ENCODE measurements at places on chromosomes 2 and 18.

- ATAC-seq: no peak
These were observed 4.7 kb downstream of the SLC4A3 start for GRCh38 chr2:219631904-219632759.

DNA sequence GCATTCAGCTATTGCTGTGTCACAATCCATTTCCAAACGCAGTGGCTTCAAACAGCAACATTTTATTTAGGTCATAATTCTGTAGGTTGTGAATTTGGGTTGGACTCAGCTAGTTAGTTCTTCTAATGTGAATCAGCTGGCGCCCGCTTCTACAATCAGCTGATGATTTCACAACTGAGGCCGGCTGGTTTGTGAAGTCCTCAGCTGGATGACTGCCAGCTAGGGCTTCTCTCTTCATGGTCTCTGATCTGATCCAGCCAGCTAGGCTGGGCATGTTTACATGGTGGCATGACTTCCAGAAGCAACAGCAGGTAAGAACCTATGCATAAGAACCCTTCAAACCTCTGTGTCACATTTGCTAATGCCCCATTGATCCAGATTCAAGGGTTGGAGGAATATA lies 172.0 kb downstream of the SLC4A10 start:
- ATAC-seq: no peak

DNA sequence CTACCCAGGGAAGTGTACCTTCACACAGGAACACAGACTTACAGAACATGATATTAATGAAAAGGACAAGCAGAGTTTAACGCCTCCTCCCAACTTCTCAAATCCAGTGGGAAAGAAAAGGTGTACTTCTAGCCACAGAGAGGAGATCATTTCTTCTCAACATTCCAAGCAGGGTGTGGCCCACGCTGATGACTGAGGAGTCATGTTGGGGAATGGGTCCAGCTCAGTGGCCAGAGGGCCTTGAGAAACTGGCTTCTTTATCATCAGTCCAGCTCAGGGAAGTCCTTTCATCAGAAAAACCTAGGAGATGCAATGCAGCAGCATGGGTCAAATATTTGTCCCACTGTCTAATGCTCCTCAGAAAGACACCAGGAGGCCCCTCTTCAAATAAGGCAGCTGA lies 63.0 kb downstream of the RBM43 start:
- ATAC-seq: no peak

- ATAC-seq: peak; percentile 95
These were observed 286.9 kb downstream of the TMX3 start for GRCh38 chr18:68427951-68428401.

GRCh38 chr2:9106338-9107167 lies 100.1 kb upstream of the ASAP2 start:
- ATAC-seq: peak; percentile 2

GRCh38 chr2:233799716-233800115 lies 21.6 kb downstream of the MROH2A start:
- ATAC-seq: no peak

- ATAC-seq: no peak
These were observed 76.4 kb downstream of the KANSL1L start for GRCh38 chr2:210094787-210095186.

DNA sequence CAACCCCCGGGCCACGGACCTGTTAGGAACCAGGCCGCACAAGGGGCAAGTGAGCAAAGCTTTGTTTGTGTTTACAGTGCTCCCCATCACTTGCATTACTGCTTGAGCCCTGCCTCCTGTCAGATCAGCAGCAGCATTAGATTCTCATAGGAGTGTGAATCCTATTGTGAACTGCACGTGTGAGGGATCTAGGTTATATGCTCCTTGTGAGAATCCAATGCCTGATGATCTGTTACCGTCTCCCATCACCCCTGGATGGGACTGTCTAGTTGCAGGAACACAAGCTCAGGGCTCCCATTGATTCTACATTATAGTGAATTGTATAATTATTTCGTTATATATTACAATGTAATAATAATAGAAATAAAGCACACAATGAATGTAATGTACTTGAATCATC lies 125.6 kb downstream of the FMNL2 start:
- no peak for ATAC-seq

DNA sequence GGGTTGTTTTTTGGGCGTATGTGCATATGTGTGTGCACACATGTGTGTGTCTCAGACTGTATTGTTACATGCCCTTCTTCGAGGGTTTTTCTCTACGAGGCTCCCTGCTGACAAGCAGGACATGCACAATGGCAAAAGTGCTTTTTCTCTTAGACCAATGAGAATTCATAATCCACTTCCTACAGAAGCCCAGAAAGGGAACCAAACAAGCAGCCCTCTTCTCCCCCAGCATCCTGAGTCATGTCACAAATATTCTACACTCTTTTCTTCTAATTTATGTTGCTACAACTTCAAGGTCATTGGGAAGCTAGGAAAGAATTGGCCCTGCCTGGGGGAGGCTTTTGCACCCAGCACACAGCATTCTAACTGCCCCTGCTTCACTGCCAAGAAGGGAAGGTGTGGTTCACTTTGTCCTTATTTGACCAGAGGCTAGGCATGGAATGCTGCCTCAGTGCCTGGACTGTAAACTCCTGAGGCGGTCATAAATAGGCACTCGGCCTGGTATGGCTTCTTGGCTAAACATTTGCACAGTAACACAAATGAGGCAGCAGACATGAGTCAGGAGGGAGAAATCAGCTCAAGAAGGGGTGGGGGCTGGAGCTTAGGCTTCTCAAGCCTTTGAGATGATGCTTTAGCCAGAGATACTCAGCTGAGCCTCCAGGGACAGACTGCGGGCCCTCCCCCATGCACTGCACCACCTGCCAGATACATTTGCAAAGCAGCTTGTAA lies 92.7 kb upstream of the KLF7 start:
- ATAC-seq: peak; percentile 73

GRCh38 chr18:32884543-32884942 lies 111.7 kb upstream of the KLHL14 start:
- no peak for ATAC-seq

- no peak for ATAC-seq
These were observed 158.0 kb downstream of the SMAD7 start for GRCh38 chr18:48792611-48793380.

DNA sequence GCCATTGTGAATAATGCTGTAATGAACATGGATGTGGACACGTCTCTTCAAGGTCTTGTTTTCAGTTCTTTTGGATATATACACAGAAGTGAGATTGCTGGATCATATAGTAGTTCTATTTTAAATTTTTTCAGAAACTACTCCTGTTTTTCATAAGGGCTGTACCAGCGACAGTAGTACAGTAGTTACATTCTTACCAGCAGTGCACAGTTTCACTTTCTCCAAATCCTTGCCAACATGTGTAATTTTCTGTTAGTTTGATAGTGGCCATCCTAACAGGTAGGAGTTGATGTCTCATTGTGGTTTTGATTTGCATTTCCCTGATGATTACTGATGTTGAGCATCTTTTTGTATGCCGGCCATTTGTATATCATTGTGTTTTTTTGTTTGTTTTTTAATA lies 81.7 kb downstream of the EPC2 start:
- no peak for ATAC-seq

DNA sequence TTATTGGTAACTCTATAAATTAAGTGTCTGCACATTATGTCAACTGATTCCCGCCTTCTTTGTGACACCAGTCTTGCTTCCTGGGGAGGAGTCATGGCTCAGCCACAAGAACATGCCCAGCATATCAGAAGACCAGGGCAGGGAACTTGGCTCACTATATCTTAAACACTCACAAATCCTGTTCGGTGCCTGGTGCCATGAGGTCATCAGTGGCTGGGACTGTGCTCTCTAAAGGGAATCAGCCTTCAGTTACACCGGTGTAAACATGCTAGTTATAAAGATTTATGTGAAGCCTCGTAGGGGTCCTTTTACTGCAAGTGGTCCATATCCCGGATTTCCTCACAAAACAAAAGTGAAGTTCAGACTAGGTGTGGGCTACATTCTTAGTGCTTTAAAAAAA lies 73.1 kb upstream of the ZNF521 start:
- ATAC-seq: no peak

GRCh38 chr2:24704692-24705091 lies 88.5 kb downstream of the PTRHD1 start:
- ATAC-seq: no peak

- ATAC-seq: no peak
These were observed 72.1 kb upstream of the PARD3B start for GRCh38 chr2:204473224-204473623.

DNA sequence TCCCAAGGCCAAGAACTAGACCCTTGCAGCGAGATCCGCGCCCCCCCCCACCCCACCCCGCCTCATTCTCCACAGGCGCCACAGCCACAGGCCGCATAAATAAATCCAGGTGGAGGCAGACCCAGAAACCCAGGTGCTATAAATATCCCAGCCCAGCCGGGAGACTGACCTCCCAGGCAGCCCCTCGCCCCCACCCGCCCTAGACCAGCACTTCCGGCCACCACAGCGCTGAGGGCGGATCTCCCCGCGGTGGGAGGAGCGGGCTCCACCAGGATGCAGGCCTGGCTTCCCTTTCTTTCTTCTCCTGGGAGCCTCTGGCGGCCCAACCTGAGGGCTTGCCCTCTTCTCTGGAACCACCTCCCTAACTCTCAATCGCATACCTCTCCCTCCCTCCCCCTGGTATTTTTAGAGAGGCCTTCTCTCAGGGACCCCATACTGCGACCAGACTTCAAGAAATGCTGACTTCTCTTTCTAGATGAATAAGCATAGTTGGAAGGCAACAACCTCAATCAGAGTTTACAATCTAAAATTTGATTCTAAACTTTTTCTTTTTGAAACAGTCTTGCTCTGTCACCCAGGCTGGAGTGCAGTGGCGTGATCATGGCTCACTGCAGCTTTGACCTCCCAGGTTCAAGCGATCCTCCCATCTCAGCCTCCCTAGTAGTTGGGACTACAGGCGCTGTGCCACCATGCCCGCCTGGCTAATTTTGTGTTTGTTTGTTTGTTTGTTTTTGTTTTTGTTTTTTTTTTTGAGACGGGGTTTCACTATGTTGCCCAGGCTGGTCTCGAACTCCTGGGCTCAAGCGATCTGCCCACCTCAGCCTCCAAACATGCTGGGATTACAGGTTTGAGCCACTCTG lies 55.0 kb downstream of the PKDCC start:
- ATAC-seq: no peak

- peak; percentile 8 for ATAC-seq
These were observed 821 bp upstream of the EML6 start for GRCh38 chr2:54722641-54723040.

DNA sequence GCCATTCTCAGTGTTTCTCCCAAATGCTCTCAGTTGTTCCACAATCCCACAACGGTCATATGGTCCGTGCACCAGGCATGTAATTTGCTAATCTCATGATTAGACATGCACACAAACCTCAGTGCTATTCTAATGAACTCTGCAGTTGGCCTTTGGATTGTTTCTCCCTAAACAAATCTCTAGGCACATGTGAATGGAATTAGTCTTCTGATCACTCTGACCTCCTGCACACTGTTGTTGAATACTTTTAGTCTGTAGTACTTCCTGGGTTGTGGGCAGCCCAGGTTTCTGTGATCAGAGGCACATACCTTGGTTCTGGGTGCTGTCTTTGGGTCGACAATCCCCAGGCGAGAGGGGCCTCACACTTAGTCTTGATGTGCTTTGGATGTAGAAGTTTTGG lies 498.7 kb upstream of the SPRED2 start:
- ATAC-seq: no peak

- ATAC-seq: no peak
These were observed at the start of gene EVX2 for GRCh38 chr2:176083796-176084261. EVX2 (minus strand) TSS chr2:176083962; CDS start chr2:176083776, 186 bp downstream.

DNA sequence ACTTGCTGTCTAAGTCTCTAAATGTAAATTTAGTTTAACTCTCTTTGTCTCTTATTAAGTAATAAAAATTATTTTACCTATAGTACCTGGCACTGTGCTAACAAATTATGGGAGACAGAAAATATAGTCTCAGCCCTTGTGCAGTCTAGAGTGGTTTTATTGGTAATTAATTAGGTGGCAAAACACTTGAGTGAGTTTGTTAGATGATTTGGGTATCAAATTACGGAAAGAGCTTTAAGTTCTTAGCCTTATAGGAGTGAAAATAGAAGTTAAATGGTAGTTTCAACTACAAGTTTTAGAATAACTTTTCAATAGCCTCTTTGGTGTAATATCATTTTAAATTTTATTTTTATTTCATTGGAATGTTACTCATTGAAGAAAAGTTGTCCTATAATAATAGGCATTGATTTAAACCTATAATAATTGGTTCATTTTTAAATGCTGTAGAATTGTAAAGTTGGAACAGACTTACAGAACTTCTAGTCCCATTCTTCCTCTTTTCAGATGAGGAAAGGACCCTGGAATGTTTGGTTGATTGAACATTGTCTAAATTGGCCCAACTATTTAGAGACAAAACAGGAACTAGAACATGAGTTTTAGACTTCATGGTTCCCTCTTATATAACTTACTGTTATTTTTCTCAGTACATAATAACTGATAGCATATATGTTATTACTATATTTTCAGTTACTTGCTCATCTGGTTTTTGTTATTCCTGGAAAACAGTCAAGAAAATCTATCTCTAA lies 10.2 kb upstream of the HTR2B start:
- no peak for ATAC-seq

GRCh38 chr2:36403675-36404230 lies 48.2 kb downstream of the CRIM1 start:
- no peak for ATAC-seq

DNA sequence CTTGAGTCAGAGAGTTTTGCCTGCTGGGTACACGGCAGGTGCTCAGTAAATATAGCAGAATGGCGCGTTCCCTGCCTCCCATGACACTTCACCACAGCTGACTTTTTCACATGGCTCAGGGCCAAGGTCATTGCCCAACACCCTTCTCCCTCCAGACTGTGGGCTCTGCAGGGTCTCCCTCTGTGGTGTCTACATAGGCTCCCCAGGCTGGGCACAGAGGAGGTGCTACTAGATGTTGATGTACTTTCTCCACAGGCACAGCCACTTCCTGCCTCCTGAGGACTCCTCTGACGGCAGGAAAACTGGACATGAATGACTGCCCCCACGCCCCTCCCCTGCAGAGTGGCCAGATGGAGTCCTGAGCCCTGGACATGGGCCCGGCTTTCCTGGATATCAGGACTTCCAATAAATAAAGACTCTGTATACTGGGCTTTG lies 4.2 kb downstream of the CHCHD5 start:
- ATAC-seq: no peak

- no peak for ATAC-seq
These were observed 2.8 kb upstream of the GPR45 start for GRCh38 chr2:105238664-105239240.

DNA sequence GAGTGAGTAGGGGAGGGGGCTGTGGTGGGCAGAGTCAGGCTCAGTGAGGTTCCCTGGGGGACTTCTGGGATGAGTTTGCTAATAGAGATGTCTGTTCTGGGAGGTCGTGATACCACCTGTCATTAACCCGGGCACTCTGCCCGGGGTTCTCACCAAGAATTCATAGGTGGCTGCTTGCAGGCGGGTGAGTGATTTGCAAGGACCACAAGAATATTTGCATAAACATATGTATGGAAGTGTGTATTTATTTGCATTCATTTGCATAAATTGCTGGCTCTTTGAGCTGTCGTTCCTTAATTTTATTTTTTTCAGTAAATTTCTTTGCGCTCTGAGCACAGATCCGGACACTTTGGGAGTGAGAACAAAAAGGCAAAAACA lies 260.0 kb downstream of the ATAD2B start:
- no peak for ATAC-seq

GRCh38 chr2:238290091-238290509 lies 1.7 kb upstream of the PER2 start:
- peak; percentile 75 for ATAC-seq

GRCh38 chr2:174824068-174824467 lies 59.8 kb upstream of the CHRNA1 start:
- ATAC-seq: no peak

Data from esophagus mucosa (tissue), 1 donor.